ENCODE measurements at places on chromosomes 6 and 20. TPM values are rescaled to one million over a fixed set of nuclear protein-coding genes. Genes with fewer than 3 reads are reported as not detected.

DNA sequence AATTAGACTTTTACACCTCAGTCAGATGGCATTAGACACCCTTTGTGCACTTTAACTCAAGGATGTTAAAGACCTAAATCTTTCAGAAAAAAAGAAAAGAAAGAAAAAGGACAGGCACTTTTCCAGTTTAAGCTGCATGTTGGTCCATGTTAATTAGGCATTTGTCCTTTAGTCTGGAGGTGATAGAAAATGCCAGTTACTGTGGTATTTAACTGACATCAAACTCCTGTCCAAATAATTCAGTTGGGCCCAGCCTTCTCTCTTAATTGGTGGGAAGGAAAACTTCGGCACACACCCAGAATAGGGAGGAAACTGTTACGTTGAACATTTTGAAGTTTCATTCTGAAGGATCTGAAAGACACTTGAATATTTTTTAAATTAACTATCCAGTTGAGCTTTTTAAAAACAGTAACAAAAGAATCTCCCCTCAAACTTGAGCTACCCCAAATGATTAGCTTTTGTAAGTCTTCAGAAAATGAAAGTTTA, 30.3 kb downstream of the RREB1 start:
- H3K27ac ChIP-seq, result peak overlapping the region; percentile 98
- peak overlapping the region; percentile 79 for H3K4me3 ChIP-seq
- H3K4me1 ChIP-seq, result peaks cover 80% of the 10 kb centered on the region

GRCh38 chr6:34949636-34950035, 60.6 kb downstream of the ANKS1A start:
- H3K27ac ChIP-seq, result no peak overlapping the region
- H3K27me3 ChIP-seq, result no peaks in the 10 kb centered on the region
- no peak for DNase-seq
- H3K36me3 ChIP-seq, result no peaks in the 10 kb centered on the region
- H3K4me3 ChIP-seq, result no peak overlapping the region

DNA sequence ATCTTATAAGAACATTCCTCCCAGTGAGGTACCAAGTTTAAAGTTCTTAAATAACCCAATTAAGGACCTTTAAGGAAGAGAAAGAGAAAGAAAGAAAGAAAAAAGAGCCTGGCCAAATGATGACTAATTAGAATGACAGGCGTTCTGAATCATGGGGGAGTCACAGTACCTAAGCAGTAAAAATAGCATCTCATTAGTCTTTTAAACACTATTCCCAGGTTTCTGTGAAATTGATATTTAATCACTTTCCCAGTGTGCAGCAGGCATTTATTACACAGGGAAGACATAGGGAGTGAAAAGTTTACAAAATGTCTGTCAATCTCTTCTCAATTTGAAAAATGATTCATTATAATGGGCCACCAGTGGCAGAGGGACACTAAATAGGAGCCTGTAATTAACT, 251.4 kb upstream of the MANEA start:
- H3K36me3 ChIP-seq, result no peaks in the 10 kb centered on the region
- no peak overlapping the region for H3K27ac ChIP-seq
- no peaks in the 10 kb centered on the region for H3K4me1 ChIP-seq
- no peak for DNase-seq
- no peaks in the 10 kb centered on the region for H3K27me3 ChIP-seq

DNA sequence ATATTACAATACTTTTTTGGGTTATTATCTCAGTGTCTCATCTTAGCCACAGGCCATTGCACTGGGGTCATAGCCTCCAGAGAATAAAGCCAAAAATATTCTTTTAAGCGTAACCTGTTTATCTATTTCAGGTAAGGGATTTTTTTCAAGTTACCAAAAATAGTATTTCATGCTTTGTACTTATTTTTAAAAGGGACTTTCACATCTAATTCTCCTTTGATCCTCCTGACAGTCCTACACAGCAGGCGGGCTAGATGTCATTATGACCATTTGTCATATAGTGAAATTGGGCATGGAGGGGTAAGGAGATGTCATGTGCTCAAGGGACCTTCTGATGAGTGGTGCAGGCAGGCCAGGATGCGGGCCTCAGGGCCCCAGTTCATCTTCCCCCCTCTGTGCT, 68.9 kb downstream of the TBC1D7 start:
- H3K36me3 ChIP-seq, result no peaks in the 10 kb centered on the region
- no peak overlapping the region for H3K27ac ChIP-seq
- H3K4me3 ChIP-seq, result no peak overlapping the region
- H3K27me3 ChIP-seq, result no peaks in the 10 kb centered on the region

SNTA1 gene
- 2.6 TPM for total RNA-seq

DNA sequence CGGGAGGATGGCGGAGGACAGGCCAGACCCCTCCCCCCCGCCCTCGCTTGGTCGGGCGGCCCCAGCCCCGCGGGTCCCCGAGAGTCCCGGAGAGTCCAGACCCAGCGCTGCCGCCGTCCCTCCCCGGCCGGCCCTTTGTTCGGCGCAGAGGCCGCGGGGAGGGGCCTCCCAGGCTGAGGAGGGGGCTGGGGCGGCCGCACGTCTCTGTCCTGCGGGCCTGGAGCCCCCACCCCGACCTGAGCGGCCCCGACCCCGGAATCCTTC, 806 bp downstream of the KCNQ2 start:
- H3K27ac ChIP-seq, result no peak overlapping the region
- H3K4me3 ChIP-seq, result no peak overlapping the region
- no peak for DNase-seq
- no peaks in the 10 kb centered on the region for H3K36me3 ChIP-seq

DNA sequence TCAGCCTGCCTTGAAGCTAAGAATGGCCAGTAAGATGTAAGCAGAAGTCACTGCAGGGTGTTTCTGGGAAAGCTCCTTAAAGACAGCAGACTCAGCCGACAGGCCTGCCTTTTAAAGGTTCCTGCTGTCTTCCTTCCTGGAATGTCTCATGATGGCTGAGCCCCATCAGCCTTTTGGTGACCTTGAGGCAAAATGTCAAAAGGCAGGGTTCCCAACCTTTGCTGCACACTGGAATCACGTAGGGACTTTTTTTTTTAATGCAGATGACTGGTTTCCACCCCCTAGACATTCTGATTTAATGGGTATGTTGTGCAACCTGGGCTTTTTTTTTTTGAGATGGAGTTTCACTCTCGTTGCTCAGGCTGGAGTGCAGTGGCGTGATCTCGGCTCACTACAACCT, 11.6 kb downstream of the MDGA1 start:
- no peaks in the 10 kb centered on the region for H3K36me3 ChIP-seq
- no peaks in the 10 kb centered on the region for H3K27me3 ChIP-seq
- peaks cover 3% of the 10 kb centered on the region for H3K4me1 ChIP-seq
- no peak overlapping the region for H3K27ac ChIP-seq
- H3K4me3 ChIP-seq, result no peak overlapping the region
- no peak for DNase-seq

- H3K4me1 ChIP-seq, result no peaks in the 10 kb centered on the region
- no peak overlapping the region for H3K4me3 ChIP-seq
- DNase-seq, result no peak
- H3K27me3 ChIP-seq, result no peaks in the 10 kb centered on the region
- no peaks in the 10 kb centered on the region for H3K36me3 ChIP-seq
These were observed 35.1 kb downstream of the PKIB start for GRCh38 chr6:122645256-122645655.

PTPRT gene
- total RNA-seq, result not detected

ZSCAN9 gene
- total RNA-seq, result 0.88 TPM

GRCh38 chr20:64079273-64080012, at the start of gene RGS19:
Gene RGS19 (minus strand): TSS chr20:64079518. CDS start chr20:64076886, 2,632 bp downstream.
- peak within 1 kb of the TSS; percentile 87 for H3K4me3 ChIP-seq
- peaks cover 3% of the 10 kb centered on the region for H3K27me3 ChIP-seq
- peak; percentile 73 for DNase-seq
- peaks cover 2% of the 10 kb centered on the region for H3K36me3 ChIP-seq
- H3K27ac ChIP-seq, result peak within 1 kb of the TSS; percentile 82

CDC5L gene
- 17.9 TPM for total RNA-seq

DNA sequence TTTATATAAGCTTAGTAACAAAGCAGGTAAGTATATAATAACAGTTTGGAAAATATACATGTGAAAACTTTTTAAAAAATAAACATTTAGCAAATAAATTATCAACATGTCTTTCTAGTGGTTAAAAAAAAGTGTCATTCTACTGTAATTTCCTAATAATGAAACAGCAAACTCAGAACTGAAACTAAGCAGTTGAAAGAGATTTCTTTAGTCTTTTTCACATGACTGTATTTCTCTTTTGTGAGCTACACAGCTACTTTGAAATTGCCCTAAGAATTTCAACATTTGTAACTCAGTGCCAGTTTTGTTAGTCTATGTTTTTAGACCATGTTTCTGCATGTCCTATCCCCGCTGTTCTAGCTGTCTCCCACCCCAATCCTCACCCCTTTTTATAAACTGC, 28.4 kb upstream of the SDHAF4 start:
- H3K4me3 ChIP-seq, result no peak overlapping the region
- H3K27me3 ChIP-seq, result no peaks in the 10 kb centered on the region
- H3K36me3 ChIP-seq, result peaks cover 11% of the 10 kb centered on the region

RAMACL gene
- 0.52 TPM for total RNA-seq

BPIFB1 gene
- not detected for total RNA-seq

- peaks cover 13% of the 10 kb centered on the region for H3K4me1 ChIP-seq
- peak; percentile 67 for DNase-seq
- peaks cover 1% of the 10 kb centered on the region for H3K36me3 ChIP-seq
These were observed at the start of gene AKAP7 for GRCh38 chr6:131135244-131136020. Gene AKAP7 (plus strand): TSS chr6:131135467. CDS start chr6:131135764, 297 bp downstream.

GPANK1 gene
- total RNA-seq, result 31.2 TPM

GRCh38 chr6:123925350-123925749, 121.7 kb downstream of the NKAIN2 start:
- no peak overlapping the region for H3K4me3 ChIP-seq
- no peak overlapping the region for H3K27ac ChIP-seq
- no peaks in the 10 kb centered on the region for H3K36me3 ChIP-seq
- no peak for DNase-seq
- no peaks in the 10 kb centered on the region for H3K4me1 ChIP-seq

SASH1 gene
- total RNA-seq, result not detected

RHAG gene
- not detected for total RNA-seq

DNA sequence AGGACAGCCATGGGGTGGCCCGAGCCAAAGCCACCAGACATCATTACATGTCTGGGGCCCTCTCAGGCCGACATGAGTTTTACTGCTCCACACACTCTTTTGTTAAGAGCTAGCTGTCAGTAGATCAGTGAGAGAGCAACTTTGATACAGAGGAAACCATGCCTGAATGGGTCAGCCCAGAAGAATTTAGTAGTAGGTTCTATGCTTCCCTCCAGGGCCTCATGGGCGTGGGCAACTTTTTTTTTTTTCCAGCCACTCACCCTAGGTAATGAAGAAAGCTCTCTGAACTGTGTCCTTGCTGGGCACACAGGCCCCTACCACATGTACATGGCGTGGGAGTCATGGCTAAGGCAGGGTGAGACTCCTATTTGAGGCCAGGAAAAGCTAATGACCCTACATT, 38.8 kb downstream of the HLA-F start:
- peaks cover 13% of the 10 kb centered on the region for H3K4me1 ChIP-seq
- peaks cover 2% of the 10 kb centered on the region for H3K27me3 ChIP-seq
- no peak overlapping the region for H3K27ac ChIP-seq
- H3K4me3 ChIP-seq, result no peak overlapping the region

DNA sequence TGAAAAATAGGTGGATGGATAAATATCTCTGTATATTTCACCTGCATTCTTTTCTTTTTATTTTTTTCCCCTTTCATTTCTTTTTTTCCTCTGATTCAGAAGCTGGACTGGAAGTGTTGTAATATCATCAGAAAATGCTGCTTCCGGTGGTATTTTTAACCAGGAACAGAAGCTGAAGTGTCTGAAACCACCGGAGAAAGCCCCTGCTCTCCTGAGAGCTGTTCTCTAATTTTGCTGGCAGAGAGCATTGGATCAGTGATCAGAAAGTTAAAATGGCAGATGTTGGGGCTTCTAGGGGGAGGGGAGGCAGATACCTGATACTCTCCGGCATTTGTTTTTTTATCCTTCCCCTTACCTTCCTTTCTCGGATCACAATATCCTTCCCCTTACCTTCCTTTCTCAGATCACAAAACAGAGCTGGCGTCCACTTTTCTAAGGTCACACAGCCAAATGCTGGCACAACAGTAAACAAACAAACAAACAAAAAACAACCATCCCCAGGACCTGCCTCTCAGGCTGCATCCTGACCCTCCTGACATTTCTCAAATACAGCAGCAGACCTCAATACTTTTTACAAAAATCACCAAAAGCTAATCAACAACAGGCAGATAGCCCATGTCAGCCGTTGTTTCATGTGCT, 143.2 kb upstream of the ZNF217 start:
- peak overlapping the region; percentile 43 for H3K4me3 ChIP-seq
- H3K4me1 ChIP-seq, result peaks cover 53% of the 10 kb centered on the region
- H3K27ac ChIP-seq, result peak overlapping the region; percentile 90
- H3K36me3 ChIP-seq, result no peaks in the 10 kb centered on the region

TTLL9 gene
- total RNA-seq, result not detected

- no peak overlapping the region for H3K4me3 ChIP-seq
- no peak for DNase-seq
- H3K27ac ChIP-seq, result no peak overlapping the region
- no peaks in the 10 kb centered on the region for H3K36me3 ChIP-seq
These were observed 30.9 kb downstream of the LBP start for GRCh38 chr20:38377039-38377685.

GRCh38 chr6:34855463-34855862, 32.4 kb downstream of the TAF11 start:
- H3K27ac ChIP-seq, result no peak overlapping the region
- H3K4me1 ChIP-seq, result peaks cover 4% of the 10 kb centered on the region
- no peak overlapping the region for H3K4me3 ChIP-seq
- no peak for DNase-seq

- DNase-seq, result peak; percentile 64
- H3K36me3 ChIP-seq, result peaks cover 54% of the 10 kb centered on the region
- peaks cover 80% of the 10 kb centered on the region for H3K4me1 ChIP-seq
These were observed 64.3 kb downstream of the ADTRP start for GRCh38 chr6:11714116-11714797.

All from activated naive CD4-positive, alpha-beta T cell treated with anti-CD3 and anti-CD28 coated beads for 36 hours (primary cell).